ENCODE measurements at places on chromosomes 11 and 22.

- no peak for DNase-seq
Observed at GRCh38 chr11:69055598-69056516, 7.1 kb downstream of the TPCN2 start.

GRCh38 chr11:96179905-96180304 is 163.1 kb downstream of the MAML2 start:
- DNase-seq, result no peak

DNA sequence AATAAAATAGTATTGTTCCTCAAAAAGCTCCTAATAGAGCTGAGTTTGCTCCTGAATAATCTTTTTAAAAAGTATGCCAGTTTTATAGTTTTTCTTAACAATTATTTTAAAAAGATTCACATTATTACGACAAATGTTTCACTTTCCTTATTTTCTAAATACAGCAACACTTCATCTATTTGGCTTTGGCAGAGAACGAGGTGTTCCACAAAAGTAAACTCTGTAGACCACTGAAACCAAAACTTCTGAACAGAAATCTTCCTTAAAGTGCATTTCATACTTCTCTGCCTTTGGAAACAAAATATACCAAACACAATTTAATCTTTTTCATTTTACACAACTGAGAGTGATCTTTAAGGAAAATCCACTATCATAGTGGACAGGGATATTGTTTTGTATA is 133.6 kb upstream of the MTMR2 start:
- no peak for DNase-seq

GRCh38 chr11:16759857-16760508 is 21.5 kb downstream of the C11orf58 start:
- no peak for DNase-seq

GRCh38 chr11:84036664-84037194 is 750.6 kb upstream of the CCDC90B start:
- no peak for DNase-seq

GRCh38 chr22:32725369-32725988 is 76.0 kb upstream of the TIMP3 start:
- DNase-seq, result no peak

- no peak for DNase-seq
Observed at GRCh38 chr11:2368178-2368850, 8.8 kb upstream of the CD81 start.

GRCh38 chr22:46455446-46455845 is 82.0 kb downstream of the CELSR1 start:
- DNase-seq, result no peak

Measured in stimulated activated CD8-positive, alpha-beta memory T cell treated with anti-CD3 and anti-CD28 coated beads, Interleukin-4, amount 100 ng/mL, for 4 hours (primary cell).